ENCODE measurements at places on chromosomes 4 and X.
A peak's percentile ranks its signal among the peaks of the same experiment; 100 is the strongest.

DNA sequence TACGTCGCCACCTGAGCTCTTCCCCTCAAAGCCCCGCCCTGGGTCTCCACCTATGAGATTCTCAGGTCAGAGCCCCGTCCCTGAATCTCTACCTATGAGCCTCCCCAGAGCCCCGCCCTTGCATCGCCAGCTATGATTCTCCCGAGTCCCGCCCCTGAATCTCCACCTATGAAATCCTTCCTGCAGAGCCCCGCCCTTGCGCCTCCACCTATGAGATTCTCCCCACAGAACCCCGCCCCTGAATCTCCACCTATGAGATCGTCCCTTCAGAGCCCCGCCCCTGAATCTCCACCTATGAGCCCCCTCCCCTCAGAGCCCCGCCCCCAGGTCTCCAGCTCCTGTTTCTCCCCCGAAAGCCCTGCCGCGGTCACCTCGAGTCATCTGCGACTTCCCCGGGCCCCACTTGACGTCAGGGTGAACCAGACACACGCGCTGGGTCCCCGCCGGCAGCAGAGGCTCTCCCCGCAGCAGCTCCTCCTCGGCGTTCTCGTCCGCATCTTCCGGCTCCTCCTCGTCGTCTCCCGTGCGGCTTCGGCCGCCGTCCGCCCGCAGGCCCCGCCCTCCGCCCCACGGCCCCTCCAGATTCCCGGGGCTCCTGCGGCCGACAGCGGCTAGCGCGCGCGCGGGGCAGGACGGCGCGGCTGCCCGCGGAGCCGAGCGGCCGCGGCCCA, 393 bp downstream of the GTPBP6 start:
- peak; percentile 95 for DNase-seq

DNA sequence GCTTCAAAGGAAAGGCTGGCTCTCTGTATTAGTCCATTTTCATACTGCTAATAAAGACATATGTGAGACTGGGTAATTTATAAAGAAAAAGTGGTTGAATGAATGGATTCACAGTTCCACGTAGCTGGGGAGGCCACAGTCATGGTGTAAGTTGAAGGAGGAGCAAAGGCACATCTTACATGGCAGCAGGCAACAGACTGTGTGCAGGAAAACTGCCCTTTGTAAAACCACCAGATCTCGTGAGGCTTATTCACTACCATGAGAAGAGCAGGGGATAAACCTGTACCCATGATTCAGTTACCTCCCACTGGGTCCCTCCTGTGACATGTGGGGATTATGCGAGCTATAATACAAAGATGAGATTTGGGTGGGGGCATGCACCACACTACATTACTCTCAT, 1486.6 kb downstream of the PCDH7 start:
- DNase-seq, result no peak

DNA sequence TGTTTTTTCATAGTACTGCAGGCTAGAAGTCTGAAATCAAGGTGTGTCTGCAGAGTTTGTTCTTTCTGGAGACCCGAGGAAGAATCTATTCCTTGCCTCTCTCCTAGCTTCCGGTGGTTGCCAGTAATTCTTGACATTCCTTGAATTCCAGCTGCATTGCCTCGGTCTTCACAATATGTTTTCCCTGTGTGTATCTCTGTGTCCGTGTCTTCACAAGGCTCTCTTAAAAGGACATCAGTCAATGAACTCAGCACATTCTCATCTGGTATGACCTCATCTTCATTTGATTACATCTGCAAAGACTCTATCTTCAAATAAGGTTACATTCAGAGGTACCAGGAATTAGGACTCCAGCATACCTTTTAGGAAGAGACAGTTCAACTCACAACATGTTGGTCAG, 163.4 kb downstream of the BANK1 start:
- DNase-seq, result no peak

DNA sequence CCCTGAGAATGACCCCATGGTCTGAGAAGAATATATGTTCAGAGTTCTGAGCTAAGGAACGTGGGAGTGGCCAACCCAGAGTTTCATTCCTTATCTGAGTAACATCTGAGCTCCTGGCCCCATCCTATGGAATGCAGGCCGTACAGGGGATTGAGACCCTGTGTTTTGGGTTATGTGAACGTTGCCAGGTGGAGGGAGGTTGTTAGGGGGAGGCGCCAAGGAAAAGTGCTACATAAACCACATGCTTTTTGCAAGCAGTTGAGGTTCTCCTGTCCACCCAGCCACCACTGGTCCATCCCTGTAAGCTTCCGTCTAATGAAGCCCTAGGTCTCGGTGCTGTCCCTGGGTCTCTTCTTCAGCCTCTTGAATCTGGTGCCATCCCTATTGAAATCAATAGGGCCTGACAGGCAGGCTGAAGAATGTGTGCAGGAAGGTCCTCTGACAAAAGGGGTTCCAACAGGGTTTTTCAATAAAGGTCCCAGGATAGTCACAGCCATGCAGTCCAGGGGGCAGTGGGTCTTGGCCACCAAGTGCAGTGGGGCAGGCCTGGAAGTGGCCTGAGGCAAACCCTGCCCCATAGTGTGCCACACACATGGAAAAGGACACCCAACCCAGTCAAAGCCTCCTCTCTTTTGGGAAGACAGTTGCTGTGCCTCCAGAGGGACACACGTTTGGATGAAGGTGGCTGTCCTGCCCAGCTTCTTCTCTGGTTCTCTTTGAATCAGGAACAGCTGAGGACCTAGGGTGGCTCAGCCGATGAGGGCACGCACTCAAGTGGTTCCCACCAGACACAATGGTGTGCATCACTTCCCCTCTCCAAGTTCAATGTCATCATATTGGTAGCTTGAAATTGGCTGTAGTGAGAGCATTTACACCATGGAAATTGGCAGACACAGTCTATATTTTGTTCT, 53.5 kb downstream of the HTRA3 start:
- no peak for DNase-seq

GRCh38 chr4:156686120-156686519, 285.5 kb downstream of the PDGFC start:
- no peak for DNase-seq

- DNase-seq, result no peak
Measured at GRCh38 chrX:109125304-109125703, 356.6 kb downstream of the GUCY2F start.

DNA sequence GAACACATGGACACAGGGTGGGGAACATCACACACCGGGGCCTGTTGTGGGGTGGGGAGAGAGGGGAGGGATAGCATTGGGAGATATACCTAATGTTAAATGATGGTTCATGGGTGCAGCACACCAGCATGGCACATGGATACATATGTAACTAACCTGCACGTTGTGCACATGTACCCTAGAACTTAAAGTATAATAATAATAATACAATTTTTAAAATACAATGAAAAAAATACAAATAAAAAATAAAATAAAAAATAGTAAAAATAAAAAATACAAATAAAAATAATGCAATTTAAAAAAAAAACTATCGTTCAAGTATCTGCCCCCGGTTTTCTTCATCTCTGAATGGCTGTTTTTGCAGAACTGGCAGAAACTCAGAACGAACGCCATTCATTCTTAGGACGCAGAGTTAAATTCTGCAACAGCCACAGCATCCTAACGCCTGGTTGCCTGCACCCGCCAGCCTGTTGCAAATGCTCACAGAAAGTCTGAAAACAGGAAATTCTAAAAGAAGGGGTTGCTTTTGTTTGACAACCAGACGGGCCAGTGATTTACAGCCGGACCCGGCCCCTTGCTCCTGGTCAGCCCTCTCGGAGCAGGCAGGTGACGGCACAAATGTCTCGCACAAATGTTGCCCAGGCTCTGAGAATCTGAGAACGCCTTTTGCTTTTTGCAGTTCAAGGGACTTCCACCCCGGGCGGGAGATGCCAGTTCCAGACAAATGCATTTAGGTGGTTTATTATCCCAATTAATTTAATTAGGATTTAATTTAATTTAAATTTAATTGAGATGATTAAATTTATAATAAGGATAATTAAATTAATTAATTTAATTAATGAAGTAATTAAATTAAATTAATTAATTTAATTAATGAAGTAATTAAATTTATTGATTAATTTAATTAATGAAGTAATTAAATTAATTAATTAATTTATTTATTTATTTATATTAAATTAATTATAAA, 47.8 kb downstream of the CRLF2 start:
- DNase-seq, result no peak

DNA sequence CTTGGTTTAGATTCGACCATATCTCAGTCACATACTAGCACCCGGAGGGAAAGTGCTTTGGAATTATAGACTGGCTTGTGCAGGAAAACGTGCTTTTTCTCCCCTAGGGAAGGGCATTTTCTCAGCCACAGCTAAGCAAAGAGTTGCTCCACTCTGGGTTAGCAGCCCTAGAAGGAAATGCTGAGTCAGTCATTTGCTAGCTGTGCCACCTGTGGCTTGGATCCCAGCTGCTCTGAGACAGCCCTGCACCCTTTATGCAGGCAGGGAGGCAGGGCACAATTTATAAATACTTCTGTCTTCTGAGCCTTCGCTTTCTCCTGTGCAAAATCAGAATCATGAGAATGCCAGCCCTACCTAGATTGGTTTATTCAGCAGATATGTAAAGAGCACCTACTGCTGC, 1.3 kb upstream of the USP51 start:
- DNase-seq, result no peak

DNA sequence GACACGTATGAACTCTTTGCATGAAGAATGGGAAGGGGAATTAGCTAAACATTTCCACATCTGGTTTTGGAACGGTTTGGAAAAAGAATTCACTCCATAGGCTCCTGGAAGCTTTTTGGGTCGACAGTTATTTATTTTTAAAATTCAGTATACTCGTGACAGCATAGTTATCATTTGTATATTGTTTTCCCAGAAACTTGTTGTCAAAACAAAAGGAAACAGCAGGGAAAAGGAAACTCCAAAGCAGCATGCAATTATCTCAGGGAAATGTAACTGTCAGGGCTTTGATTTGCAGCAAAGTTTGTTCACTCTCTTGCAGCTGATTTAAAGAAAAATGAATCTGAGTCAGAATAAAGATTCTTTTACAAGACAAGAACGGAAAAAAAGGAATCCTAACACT, 86.5 kb downstream of the PLAC1 start:
- no peak for DNase-seq

- DNase-seq, result no peak
Measured at GRCh38 chr4:124596816-124597215, 115.7 kb downstream of the ANKRD50 start.

DNA sequence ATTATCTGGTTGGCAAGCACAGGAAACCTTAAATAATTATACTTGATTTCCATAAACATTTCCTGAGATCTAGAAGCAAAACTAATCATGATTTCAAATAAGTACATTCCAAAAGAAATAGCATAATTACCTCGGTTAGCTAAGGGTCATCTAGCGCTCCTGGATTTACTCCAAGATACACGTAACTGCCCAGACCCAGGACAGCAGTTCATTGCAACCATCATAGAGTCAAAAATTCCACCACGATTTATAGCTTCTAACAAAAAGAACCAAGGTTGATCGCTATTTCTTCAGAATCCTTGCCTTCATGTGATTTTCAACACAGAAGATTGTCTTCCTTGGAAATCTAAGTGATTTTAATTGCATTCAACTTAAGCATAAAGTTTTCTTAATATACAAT, 1235.5 kb upstream of the TENM3 start:
- DNase-seq, result no peak

DNA sequence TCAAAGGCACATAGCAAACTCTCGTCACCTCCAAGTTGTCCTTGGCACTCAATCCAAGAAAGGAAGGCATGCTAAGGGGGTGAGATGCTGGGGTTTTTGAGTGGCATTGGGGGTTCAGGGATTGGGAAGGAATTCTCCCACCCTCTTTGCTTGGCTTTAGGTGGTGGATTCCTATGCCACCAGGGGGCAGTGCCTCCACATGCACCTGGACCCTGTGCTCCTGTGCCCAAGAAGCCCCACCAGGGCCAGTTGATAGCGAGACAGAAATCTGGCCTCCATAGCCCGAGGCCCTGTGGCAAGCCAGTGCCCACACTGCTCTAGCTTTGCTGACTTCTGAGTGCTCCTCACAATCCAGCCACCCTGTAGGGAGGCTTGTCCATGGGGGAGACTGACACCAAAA, 2.0 kb upstream of the FATE1 start:
- DNase-seq, result no peak

DNA sequence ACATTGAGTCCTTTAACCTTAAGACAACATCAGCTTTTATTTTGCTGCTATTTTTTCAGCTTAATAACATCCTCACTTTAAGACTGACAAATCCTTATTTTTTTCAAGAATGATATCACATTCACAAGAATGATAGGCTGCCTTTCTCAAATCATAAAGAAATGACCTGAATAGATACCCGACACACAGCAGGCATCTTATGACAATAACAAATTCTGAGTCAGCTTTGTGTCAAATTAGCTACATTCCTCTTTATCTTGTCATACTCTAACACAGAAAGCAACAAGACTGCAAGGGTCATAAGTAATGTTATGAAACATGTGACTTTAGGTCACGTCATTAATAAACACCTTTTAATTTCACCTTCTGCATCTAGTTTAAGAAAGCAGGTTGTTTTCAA, 2387.6 kb downstream of the PCDH7 start:
- DNase-seq, result no peak

DNA sequence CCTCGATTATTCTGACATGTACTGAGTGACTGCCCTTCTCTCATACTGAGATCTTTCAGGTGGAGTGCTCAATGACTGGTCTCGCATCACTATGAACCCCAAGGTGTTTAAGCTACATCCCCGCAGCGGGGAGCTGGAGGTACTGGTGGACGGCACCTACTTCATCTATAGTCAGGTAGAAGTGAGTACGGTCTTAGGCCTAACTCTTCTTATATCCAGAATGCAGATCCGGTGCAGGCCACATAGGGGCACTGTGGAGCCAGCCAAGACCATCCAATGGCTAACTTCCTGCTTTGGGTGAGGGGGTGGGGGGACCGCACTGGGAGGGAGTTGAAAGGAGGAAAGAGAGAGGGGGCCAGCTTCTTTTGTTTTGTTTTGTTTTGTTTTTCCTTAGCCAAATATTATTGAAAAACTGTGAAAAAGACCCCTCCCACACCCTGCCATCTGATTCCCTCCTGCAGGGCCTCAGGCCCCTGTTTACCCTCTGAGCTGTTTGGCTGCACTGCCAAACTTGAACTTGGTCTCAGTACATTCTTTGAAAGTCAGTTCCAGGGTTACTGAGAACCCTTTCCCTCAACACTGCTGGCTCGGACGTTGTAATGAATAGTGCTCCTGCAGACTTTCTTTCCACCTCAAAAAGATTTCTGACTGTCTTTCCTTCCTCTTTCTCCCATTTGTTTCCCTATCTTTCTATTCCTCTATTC, 16.2 kb downstream of the AWAT2 start:
- no peak for DNase-seq

GRCh38 chr4:138182838-138183426, 59.2 kb downstream of the SLC7A11 start:
- DNase-seq, result no peak

- no peak for DNase-seq
Measured at GRCh38 chr4:124939908-124940307, 227.4 kb upstream of the ANKRD50 start.

DNA sequence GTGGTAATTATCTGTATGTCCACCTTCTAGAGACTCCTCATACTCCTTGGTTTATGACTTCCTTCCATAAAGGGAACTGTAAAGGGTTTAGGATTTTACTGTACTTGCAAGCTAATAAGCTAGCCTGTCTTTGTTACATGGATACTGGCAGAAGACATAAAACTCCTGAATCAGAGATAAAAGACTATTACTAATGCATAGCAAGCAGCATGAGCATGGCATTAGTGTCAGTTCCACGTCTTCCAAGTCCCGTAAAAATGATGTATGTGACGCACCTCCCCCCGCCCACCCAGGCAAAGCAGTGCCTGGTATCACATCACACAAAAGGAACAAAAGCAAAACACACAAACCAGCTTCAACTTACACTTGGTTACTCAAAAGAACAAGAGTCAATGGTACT, 71.0 kb downstream of the SLC10A6 start:
- no peak for DNase-seq

GRCh38 chr4:45663003-45663402, 460.9 kb downstream of the GABRG1 start:
- DNase-seq, result no peak

GRCh38 chr4:159416073-159416472, 313.2 kb downstream of the RAPGEF2 start:
- DNase-seq, result no peak
